ENCODE measurements at places on chromosomes 16 and 17.

DNA sequence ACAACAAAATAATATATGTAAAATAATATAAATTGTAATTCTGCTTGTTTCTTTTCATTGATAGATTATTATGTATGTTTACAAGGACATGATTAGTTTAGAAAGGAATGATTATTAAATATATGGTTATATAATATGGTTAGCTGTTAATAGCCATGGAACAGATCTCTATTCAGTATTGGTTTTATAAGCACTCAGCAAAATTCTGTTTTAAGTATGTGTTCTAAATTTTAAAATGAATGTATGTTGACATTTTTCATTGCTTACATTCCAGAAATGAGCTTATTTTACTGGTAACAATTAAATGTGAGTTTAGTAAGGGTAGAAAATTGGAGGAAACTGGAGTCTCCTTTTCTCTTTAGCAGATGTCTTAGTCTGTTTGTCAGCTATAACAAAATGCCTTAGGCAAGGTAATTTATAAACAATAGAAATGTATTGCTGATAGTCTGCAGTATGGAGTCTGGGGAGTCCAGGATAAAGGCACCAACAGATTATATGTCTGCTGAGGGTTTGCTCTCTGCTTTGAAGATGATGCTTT, 45.4 kb downstream of the NFAT5 start:
- DNase-seq = no peak

GRCh38 chr16:27368358-27368722, 33.6 kb upstream of the IL21R start:
- DNase-seq = no peak

- no peak for DNase-seq
Measured at GRCh38 chr17:34351096-34351495, 5.2 kb upstream of the CCL13 start.

DNA sequence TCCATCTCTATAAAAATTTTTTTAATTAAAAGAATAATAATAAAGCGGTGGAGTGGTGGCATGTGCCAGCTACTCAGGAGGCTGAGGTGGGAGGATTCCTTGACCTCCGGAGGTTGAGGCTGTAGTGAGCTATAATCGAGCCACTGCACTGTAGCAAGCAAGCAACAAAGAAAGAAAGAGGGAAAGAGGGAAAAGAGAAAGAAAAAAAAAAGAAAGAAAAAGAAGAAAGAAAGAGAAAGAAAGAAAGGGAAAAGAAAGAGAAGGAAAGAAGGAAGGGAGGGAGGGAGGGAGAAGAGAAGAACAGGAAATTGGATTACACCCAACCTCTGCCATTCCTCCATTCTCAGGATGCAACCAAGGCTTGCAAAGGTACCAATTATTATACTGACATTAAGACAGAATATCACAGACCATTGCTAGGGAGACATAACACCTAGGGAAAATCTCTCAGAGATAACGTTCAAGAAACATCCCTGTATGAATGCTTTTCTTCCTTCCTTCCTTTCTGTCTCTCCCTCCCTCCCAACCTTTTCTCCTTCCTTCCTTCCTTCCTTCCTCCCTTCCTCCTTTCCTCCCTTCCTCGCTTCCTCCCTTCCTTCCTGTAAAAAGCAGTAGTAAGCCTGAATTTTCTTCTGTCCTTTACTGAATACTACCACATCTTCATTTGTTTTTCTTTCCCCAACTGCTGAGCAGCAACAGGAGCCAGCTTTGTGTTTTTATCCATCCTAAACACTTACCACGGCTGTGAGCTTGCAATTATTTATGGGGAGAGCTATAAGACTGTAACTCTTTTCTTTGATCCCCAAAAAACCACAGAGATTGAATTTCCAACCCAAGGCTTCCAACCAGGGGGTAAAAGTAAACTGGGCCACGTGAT, 1.8 kb upstream of the LITAF start:
- no peak for DNase-seq

DNA sequence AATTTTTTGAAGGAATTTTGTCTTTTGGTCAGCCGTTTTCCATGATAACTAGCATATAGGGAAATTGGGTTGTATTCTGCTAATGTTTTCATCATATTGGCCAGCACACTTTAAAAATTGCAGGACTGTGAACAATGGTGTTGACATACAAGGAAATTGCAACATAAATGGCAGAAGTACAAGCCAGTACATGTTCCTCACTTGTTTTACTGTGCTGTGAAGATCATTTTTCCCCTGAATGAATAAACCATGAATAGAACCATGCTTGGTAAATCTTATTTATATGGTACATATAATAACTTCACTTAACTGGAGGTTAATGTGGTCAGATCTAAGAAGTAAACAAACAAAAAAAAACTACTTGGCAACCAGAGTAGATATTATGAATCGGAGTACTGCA, 22.8 kb downstream of the OMG start:
- DNase-seq = no peak

DNA sequence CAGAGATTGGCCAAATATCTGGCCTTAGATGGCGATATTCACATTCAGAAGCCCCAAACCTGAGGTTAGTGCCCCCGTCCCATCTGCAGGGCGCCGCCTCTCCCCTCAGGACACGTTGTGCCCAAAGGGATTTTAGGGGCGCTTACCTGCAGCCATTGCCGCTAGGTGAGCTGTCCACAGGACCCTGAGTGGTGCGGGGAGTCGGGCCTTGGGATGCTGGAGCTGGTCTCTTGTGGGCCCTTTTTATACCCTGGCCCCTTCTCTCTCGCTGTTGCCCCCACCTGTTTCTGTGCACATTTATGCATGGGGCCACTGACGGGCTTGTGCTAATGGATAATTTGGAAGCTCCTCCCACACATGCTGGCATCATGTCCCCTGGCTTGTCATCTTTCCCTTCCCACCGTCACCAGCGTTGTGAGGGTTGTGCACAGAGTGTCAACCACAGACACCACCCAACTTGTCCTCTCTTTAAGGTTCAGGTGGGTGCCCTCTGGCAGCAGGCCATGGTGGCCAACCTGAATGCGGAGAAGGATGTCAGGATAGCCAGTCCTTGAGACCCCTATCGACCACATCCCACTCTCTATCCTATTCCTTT, at the start of gene CSHL1:
Gene CSHL1 (minus strand): TSS at position 218 of the 595 bp plus-strand sequence. CDS start 62 bp downstream, at position 156.
- DNase-seq = no peak

DNA sequence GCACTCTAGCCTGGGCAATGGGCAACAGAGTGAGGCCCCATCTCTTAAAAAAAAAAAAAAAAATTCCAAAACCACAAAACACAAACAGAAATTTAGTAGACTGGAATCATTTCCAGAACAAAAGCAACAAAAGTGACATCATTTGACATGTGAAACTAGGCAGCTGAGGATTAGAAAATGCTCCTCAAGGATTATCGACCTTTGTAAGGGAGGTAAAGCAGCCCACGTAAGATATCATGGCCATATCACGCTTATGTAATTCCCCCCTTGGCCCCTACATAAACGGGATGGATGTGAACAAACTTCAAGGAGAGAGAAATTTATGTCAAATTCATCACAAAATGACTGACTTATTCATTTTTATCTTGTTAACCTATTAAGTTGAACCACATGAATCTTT, 83.3 kb downstream of the WDR59 start:
- DNase-seq = no peak

GRCh38 chr17:869086-869485, 86.9 kb downstream of the MRM3 start:
- no peak for DNase-seq

DNA sequence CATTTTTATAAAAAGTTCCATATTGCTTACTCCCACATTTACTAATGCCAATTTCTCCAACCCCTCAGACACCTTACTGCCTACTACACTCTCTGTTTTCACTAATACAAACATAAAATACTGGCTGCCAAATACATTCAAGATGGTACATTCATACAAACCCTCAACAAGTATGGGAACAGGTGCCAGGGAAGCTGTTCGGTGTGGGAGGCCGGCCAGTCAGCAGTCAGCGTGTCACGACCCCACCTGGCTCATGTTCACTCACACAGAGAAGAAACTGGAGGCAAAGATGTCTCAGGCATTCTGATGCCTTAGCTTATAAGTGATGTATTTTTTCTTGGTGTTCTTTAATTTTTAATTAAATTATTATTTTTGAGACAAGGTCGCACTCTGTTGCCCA, 42.4 kb upstream of the TRAP1 start:
- DNase-seq = no peak

DNA sequence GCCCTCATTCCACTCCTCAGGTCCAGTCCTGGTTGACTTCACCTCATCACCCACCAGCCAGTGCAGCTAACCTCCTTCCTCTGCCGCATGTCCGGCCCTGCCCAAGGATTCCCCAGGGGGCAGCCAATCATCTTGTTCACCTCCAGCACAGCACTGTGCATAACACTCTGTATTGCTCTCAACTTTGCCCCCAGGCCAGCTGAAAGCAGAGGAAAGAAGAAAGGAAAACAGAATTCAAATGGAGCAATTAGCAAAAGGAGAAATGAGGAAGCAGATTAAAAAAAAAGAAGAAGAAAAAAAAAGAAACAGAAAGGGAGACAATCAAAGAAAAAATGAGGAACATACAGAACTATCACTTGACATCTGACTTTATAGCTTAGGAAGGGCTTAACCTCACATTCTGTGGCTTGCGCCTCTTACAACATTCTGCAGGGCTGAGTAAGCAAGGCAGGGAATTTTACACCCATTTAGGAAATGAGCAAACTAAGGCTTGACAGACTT, 26.1 kb downstream of the GAS7 start:
- no peak for DNase-seq

- DNase-seq = no peak
Measured at GRCh38 chr17:69744512-69745070, 330.1 kb downstream of the MAP2K6 start.

DNA sequence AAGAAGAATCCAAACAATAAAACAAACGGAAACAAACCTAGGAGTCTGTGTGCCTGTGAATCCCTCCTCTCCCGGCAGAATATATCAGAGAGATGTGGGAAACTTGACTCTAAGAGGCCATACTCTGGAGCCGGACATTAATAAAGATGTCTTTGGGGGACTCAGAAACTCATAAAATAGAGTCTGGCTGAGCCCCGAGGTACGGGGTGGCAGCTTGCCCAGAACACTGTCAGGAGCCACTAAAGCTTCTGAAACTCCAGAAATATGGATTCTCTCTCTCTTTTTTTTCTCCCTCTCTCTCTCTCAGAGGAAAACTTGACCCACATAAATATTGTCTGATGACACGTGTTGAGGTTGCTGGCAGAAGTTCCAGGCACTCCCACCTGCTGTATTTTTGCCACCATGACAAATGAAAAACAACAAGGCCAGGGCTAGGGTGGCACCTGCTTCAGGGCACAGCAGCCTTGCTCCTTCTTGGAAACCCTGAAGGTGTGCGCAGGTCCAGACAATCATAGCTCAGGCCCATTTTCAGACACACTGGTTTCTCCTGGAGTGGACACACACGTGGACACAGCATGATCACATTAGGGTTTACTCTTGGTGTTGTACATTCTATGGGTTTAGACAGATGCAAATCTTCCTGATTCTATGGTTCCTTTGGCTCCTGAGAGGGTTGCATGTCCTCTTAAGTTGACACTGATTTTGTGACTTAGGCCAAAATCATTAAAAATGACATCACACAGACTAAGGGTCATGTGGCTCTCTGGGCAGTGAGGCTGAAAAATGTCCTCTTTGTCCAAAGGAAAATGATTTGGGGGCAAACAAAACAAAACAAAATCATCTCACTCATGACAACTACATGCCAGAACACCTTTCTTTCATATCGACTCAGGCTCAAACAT, 282.6 kb upstream of the IRX3 start:
- DNase-seq = no peak

GRCh38 chr17:66465701-66466100, 163.3 kb downstream of the PRKCA start:
- no peak for DNase-seq

- no peak for DNase-seq
Measured at GRCh38 chr17:45222996-45223538, 1.4 kb downstream of the FMNL1 start.

DNA sequence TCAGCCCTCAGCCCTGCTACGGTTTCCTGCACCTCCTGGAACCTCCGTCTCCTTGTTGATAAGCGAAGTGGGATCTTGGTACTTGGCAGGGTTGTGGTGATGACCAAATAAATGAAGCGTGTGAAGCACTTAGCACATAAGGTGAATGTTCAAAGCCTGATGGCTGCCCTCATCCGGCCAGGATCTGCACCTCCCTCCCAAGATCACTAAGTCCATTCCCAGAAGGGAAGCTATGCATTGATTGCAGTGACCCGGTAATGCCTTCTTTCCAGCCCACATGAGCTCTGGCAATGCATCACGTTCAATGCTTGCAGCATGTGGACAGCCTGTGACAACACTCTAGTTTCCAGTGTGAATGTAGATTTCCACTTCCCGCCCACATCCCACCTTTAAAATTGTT, 24.9 kb upstream of the RHOT1 start:
- DNase-seq = no peak

GRCh38 chr17:34201767-34202166, 53.3 kb upstream of the CCL2 start:
- DNase-seq = no peak

GRCh38 chr17:50828508-50829170, 6.7 kb upstream of the WFIKKN2 start:
- DNase-seq = no peak

DNA sequence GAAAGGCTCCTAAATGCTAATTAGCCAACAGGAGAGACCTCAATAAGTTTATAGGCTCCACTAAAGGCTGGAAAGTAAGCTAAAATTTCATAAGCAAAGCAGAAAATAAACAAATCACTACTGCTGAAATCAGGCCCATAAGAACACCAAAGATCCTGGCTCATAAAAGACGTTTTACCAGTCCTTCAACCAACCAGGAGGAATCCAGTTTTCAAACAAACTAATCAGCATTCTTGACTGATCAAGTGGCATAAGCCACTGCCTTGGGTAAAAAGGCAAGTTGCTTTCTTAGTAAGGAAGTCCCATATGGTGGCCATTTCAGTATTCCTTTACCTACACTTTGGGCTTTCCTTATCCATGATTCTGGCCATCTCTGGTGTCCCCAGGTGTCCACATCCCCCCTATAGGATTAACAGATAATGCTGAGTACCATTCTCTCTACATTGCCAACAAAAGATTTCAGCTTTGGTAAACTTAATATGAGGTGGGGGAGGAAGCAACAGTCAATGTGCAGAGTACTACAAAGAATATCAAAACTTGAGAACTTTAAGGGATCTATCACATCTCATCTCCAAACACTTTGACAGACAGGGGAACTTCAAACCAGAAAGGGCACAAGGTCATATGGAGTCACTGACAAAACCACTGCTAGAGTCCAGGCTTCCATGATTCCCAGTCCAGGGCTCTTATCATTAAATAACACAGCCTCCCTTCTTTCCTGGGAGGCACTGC, 1.3 kb downstream of the TOM1L2 start:
- no peak for DNase-seq

DNA sequence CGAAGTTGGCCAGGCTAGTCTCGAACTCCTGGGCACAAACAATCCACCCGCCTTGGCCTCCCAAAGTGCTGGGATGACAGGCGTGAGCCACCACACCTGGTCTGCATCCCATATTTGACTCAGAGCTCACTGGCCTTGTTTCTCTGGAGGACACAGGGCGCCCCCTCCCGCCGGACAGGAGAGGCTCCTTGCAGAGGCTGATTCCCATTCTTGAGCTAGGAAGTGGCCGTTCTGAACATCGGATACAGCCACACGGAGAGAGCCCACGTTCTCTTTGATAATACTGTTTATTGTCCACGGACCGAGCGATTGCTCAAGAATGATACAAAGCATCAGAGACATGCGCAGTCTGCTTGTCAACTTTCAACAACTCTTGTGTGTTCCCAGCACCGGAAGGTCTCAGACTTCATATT, 12.1 kb upstream of the USP36 start:
- DNase-seq = no peak

All from stimulated activated CD4-positive, alpha-beta T cell treated with anti-CD3 and anti-CD28 coated beads, TNF-alpha, amount 100 ng/mL, for 24 hours (primary cell).